ENCODE measurements at places on chromosomes 4 and X. TPM values are rescaled to one million over a fixed set of nuclear protein-coding genes. Genes with fewer than 3 reads are reported as not detected.

DNA sequence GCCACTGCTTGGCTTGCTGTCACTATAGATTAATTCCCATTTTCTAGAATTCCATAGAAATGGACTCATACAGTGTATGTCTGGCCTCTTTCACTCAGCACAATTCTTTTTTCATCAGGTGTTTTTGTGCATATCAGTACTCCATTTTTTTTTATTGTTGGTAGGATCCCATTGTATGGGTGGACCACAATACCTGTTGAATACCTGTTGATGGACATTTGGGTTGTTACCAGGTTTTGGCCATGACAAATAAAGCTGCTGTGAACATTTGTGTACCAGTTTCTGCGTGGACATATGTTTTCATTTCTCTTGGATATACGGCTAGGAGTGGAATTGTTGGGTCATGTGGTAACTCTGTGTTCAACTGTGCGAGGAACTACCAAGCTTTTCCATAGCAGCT lies 14.9 kb downstream of the ZFP92 start:
- DNase-seq = no peak

DNA sequence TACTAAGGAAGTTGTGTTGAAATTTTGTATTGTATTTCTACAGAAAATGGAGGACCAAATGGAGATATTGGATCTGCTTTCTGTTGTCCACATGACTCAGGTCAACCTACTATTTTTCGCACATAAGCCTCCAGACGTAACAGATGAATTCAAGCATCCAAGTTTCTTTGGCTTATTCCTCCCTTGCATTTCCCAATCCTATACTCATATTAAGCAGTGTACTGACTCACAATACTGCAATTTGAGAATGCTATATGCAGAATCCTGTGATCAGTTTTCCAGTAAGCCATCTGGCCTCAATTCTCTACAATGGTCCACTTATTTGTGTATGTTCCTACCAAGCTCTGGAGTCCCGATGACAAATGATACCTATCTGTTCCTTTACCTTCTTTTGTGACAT lies 75.7 kb downstream of the ASB9 start:
- DNase-seq = no peak

DNA sequence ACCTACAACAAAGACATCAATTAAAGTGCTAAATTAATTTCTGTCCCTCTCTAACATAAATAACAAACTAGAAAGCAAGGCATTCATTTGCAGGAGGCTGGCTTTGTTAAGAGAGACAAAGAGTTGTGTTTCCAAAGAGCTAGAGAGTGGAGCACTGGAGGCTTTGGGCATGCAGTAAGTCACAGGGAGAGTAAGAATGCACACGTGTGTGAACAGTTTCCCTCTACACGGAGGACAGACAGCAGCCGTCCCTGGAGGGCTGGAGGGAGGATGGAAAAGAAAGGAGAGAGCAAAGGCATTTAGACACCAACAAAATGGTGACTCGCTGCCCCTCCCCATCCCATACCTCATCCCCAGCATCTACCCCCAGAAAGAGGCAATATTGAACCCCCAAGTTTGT lies 20.4 kb upstream of the DCHS2 start:
- DNase-seq = no peak

GRCh38 chrX:50594788-50595187 lies 124.2 kb upstream of the DGKK start:
- no peak for DNase-seq

DNA sequence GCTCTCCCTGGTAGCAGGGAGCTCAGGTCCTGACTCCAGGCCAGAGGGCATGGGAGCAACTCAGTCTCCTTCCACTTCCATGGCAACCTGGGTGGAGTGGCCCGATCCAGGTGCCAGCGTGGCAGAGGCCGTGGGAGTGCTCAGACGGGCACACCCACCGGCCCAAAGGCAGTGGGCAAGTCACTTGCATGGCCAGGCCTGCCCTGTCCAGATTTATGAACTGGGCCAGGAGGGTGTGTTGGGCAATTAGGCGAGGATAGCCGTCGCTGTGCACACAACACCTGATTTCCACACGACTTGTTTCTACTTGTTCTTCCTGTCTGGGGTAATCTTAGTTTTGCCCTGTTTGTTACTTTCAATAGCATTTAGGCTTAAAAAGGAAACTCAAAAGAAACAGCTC lies 55.5 kb upstream of the NYX start:
- DNase-seq = no peak

- no peak for DNase-seq
Measured at GRCh38 chr4:113785781-113786180, 24.2 kb upstream of the CAMK2D start.

DNA sequence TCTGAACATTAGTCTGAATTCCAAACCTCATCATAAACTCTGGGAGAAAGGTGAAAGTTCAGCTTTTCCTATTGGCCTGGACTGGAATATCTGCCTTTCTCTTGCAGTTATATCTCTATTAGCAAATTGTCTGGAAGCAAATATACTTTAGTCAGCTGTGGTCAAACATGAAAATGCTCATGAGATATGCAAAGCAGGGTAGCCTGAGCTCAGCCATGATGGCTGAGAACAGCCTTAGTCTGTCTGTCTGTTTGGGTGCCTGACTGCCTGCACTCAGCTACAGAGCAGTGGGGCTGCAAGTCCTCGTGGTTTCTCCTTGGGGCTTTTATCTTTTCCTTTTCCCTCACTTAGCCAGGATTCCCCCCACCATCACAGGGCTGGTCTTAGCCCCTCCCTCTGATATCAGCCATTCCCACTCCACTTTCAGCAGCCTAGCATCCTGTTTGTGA lies 19.5 kb upstream of the PGRMC2 start:
- no peak for DNase-seq

GRCh38 chr4:108683479-108683878 lies 33.1 kb downstream of the OSTC start:
- DNase-seq = no peak

GRCh38 chrX:150643271-150643670 lies 49.9 kb upstream of the MTMR1 start:
- DNase-seq = no peak

Gene MAGEC1
- not detected for total RNA-seq

Gene SOX3
- total RNA-seq = not detected

Gene DMP1
- not detected for total RNA-seq

Gene TEX11
- total RNA-seq = not detected

Gene CLIC2
- 0.15 TPM for total RNA-seq

Gene FRG2
- total RNA-seq = not detected
